ENCODE measurements at places on chromosomes 3 and 15.

DNA sequence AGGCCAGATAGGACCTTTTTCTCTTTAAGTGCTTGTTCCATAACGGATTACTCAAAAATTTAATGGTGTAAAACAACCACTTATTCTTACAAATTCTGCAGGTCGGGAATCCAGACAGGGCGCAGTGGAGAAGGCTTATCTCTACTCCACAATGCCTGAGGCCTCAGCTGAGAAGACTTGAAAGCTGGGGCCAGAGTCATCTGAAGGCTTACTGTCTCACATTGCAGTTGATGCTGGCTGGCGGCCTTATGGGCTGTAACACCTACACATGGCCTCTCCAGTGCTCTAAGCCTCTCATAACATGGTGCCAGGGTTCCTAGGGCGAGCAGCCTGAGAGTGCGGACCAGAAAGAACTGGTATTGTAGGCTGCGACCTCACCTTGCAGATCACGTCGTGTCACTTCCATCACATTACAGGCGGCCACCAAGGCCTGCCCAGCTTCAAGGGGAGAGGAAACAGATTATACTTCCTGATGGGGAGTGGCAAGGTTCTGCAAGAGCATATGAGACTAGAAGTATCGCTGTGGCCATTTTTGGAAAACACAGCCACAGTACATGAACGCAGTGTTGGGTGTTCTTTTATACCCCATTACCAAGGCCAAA lies 32.4 kb downstream of the CMTM7 start:
- DNase-seq, result no peak

- no peak for DNase-seq
These were observed 502.3 kb downstream of the SHQ1 start for GRCh38 chr3:72345980-72346379.

DNA sequence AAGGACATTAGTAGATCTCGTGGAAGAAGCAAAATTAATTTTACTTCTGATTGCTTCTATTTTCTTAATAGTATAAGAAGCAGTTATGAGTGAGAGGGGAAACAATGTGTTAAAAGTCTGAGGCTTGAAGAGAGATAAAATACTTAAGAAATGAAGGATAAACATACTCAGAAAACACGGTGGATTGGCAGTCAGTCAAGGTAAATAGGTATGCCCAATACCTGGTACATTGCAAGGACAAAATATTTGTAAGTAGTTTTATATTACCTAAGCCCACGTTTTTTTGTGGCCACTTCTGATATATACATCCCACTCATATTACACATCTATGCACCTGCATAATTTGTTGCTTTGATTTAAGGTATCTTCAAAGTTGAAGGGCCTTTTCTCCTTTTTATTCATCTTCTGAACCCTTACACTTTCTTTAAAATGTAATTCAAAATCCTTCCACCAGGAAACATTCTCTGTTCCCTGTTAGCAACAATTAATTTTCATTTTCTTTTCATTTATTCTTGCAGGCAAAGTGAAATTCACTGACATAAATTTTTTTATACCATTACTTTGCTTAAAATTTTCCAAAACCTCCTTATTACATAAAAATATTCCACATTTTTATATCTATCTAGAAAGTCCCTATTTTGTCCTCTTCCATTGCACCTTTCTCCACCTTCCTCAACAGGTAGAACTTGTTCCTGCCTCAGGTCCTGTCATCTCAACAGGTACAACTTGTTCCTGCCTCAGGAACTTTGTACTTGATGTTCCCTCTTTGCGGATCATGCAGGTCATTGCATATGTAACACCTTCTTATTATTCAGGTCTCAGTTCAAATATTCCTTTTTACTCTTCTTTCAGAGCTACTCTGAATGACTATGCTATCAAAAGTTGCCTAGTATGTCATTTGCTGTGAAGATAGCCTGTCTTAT lies 755.7 kb upstream of the ALCAM start:
- no peak for DNase-seq

GRCh38 chr15:63054985-63055384 lies 12.4 kb downstream of the TPM1 start:
- DNase-seq, result no peak

GRCh38 chr3:141104151-141104821 lies 53.1 kb downstream of the SPSB4 start:
- DNase-seq, result no peak

- no peak for DNase-seq
These were observed 16.0 kb upstream of the GPR171 start for GRCh38 chr3:151219056-151219455.

DNA sequence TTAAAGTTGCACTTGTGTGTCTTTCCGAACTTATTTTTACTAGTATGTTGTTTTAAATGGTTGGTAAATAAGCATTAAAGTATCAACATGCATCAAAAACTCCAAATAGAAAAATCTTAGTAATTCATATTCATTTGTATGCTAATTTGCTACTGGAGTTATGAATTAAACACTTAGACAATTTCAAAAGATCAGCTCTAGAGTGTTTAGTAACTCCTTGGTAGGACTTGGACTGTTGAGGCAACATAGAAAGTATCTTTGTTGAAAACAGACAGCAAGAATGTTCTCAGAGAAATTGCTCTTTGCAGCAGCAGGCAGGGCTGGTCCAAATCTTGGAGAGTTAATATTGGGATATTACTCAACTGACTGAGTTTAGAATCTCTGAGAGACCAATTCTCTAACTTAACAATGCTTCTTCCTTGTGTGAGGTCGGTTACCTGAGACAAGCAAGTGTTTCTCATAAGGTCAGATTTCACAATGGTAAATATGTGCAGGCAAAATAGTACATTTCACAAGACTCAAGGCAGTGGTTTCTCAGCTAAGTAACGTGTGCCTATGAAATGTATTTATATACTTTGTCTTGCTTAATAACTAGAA lies 147.8 kb upstream of the IL12A start:
- DNase-seq, result no peak

DNA sequence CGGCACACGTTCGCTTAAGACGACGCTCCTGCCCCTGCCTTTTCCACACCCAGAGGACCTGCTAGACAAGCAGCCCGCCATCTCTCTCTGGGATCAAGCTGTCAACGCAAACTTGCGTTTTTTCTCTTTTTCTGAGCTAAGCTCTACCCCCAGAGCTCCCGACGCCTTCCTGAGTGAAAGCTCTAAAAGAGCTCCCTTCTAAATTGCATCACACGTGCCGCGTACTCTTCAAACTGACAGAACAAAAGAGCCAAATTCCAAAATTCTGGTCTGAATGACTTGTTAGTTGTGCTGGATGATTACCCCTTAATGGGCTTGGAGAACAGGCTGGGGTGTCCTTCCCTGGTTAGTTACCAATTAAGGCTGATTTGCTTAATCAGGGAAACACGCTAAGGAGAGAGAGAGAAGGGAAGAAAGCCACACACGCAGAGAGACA lies 81.2 kb downstream of the MDFIC2 start:
- no peak for DNase-seq

DNA sequence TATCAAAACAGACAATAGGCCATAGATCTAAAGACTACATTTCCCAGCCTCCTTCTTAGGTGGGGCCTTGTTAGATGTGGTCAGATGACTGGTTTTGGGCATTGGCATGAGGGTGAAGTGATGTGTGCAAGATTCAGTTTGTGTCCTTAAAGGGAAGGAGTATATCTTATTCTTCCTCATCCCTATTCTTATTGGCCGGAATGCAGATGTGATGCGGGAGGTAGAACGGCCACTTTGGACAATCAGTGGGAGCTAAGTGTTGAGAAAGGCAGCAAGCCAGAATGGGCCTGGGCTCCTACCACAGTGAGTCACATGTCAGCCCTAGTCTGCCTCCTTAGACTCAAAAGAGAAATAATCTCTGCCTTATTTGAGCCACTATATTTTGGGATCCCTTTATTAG lies 89.8 kb upstream of the MEX3B start:
- DNase-seq, result no peak

DNA sequence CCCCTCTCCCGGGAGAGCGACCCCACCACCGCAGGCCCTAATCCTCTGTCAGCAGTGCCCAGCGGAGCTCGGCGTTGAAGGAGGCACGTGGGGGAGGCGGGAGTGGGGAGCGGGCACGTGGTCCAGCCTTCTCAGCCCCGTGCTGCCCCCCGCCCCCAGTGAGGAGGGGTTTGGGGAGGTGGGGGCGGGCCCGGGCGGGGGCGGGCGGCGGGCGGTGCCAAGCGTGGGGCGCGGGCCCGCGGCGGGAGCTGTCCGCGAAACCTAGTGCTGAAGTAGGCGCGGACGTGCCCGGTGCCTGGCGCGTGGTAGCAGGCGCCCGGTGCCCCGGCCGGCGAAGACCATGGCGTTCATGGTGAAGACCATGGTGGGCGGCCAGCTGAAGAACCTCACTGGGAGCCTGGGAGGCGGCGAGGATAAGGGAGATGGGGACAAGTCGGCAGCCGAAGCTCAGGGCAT lies at the start of gene CPLX3:
Gene CPLX3, plus strand, starts transcription at position 264 of the 456 bp plus-strand sequence. Its CDS starts 77 bp downstream, at position 341.
- no peak for DNase-seq

GRCh38 chr3:128040660-128041059 lies 11.6 kb upstream of the SEC61A1 start:
- no peak for DNase-seq

DNA sequence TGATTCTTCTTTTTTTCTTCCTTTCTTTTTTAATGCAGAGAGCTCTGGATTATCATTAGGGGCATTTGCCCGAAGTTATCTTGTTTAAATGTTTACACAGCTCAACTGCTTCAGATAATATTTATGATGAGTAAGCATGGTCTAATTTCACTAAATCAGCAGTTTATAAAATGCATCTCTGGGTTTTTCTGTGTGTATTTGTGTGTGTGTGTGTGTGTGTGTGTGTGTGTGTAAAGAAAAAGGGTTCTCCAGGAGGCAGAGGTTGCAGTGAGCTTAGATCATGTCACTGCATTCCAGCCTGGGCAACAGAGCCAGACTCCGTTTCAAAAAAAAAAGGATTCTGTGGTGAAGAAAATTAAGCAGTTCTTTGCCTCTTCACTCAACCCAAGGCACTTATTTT lies 25.9 kb upstream of the TNFSF10 start:
- DNase-seq, result no peak

DNA sequence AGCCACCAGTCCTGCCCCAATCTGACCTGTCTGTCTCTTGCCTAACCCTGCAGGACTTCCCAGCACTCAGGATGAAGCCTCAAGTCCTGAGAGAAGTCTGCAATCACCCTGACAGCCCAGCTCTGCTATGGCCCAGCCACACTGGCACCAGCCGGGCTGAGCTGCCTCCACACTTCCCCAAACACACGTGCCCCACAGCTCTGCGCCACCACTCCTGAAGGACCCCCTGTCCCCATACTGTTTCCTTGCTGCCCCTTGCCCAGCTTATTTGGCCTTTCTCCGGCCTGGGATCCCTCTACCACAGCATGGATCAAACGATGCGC lies 76.6 kb downstream of the TBC1D2B start:
- DNase-seq, result no peak

GRCh38 chr15:70259640-70260508 lies 162.2 kb upstream of the TLE3 start:
- DNase-seq, result no peak

DNA sequence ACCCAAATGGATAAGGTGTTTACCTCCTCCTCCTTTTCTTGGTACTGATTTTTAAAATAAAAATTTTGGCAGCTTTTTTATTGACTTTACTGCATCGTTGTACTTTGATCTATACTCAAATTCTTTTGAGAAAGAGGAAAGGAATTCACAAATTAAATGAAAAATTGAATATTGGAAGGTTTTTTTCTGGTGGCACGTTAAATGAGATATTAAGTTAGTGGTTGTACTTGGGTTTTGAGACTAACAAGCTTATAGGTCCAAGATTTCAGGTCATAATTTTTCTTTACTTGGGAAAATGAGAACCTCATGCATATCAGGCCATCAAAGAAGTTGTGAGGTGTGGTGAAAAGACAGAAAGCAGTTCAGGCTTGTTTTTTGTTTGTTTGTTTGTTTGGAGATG lies 14.1 kb downstream of the RPLP1 start:
- DNase-seq, result no peak

DNA sequence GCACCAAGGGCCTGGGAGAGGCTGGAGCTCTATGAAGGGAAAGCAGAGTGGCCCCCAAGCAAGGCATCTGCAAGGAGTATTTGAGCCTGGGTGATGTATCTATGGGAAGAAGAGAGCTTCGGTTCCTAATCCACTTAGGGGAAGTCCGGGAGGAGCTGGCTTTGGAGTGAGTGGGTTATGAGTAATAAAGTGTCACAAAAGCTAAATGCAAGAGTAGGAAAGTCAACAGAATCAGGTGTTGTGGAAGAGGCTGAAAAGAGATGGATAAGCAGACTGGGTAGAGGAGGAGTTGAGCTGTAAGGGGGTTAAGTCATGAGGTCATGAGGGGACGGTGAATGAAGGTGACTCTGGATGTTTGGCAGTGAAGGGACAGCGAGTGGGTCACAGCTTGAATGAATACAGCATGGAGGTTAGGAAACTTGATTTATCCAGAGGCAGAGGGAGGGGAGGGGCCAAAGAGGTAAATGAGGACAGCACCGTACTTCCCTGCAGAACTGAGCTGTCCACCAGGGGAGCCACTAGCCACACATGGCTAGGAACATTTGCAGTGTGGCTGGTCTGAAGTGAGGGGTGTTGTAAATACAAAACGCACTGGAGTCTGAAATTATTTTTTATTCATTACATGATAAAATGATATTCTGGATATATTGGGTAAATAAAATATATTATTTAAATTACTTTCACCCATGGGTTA lies 83.3 kb downstream of the ADCY5 start:
- DNase-seq, result no peak

GRCh38 chr3:160168246-160168645 lies 57.0 kb upstream of the C3orf80 start:
- no peak for DNase-seq

GRCh38 chr3:152621967-152622810 lies 212.7 kb upstream of the P2RY1 start:
- DNase-seq, result no peak

DNA sequence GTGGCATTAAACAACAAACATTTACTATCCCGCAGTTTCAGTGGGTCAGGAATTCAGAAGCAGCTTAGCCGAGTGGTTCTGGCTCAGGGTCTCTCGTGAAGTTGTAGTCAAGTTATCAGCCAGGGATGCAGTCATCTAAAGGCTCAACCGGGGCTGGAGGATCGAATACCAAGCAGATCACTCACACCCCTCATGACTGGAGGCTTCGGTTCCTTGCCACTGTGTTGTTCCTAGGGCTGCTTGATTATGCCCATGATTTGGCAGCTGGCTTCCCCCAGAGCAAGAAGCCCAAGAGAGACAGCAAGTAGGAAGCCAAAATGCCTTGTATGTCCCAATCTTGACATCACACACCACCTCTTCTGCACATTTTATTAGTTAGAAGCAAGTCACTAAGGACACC lies 33.9 kb upstream of the CDCP1 start:
- no peak for DNase-seq

DNA sequence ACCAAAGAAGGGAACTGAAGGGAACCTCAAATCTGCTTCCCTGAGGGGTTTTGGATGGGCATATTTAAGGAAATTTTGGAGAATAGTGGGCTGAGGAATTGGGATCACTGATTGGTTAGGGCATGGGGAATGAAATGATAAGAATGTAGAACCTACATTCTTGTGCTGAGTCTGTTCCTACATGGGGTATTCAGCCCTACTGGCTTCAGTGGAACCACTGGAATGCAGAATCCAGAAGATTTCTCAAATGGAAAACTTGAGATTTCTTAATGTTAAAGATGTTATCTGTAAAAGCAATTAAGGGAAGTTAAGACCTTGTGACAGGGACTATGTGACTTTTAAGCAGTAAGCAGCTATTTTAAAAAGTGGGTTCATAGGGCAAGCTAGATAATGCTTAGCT lies 1062.4 kb downstream of the AGBL1 start:
- no peak for DNase-seq

GRCh38 chr3:74847093-74847492 lies 232.6 kb upstream of the CNTN3 start:
- DNase-seq, result no peak

GRCh38 chr15:77456746-77457145 lies 36.1 kb downstream of the HMG20A start:
- DNase-seq, result no peak

Data from activated CD8-positive, alpha-beta memory T cell treated with anti-CD3 and anti-CD28 coated beads for 48 hours (primary cell).